ENCODE measurements at places on chromosomes 7 and 10.

- DNase-seq, result no peak
Observed at GRCh38 chr10:51815723-51816122, 116.3 kb upstream of the CSTF2T start.

- no peak for DNase-seq
Observed at GRCh38 chr7:6315746-6316145, 43.3 kb upstream of the CYTH3 start.

DNA sequence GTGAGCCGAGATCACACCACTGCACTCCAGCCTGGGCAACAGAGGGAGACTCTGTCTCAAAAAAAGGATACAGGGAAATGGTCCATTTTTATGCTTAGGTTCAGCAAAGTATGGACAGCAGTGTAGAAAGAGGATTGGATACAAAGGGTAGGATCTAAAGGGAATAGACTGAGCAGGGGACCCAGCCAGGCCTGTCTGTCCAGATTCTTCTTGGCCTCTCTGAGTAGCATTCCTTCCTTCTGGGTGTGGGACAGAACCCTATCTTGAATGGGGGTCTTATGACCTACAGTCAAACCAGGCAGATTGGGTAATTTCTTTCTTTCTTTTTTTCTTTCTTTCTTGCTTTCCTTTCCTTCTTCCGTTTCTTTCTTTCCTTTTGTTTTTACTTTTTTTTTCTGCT lies 25.6 kb downstream of the SH2B2 start:
- DNase-seq, result no peak

DNA sequence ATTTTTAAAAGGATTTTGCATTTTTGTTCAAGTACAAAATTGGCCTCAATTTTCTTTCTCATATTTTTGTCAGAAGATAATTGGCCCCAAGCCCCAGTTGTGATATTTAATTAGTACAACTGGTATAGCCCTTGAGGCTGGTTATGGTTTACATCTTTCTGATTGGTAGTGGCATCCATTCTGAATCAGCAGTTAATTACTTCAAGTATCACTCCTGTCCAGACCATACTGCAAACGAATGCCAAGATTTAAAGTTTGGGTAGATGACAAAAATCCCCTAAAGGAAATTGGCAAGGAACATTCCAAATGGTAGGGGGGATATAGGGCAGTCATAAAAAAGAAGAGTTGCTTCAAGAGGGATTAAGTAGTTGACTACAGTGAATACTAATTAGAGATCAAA lies 23.1 kb downstream of the MYPN start:
- no peak for DNase-seq

DNA sequence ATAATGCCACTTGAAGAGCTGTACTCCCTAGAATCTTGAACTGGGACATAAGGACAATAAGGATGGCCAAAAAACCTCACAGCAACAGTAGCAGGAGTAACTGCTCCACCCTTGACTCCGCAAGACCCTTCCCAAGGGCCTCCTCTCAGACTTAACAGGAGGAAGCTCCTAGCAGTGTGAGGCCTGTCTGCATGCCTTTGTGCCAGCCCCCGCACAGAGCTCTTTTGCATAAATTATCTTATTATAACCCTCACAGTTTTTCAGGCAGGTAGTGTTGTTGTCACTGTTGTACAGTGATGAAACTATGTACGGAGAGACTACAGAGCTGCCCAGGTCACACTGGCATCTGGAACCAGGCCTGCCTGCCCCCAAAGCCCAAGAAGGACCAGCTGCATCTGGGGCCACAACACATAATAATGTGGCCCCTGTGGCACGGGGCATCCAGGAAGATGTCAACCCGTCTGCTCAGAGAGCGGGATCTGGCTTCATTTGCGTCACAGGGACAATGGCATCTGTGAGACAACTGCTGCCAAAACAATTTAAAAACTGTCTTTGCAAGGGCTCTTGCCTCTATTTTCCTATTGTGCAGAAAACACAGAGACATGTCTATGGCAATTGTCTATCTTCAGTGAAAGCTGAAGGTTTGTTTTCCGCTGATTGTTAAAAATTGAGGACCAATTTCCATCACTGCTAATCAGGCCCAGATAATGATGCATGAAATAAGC lies 249.3 kb upstream of the GRB10 start:
- DNase-seq, result no peak

Data from NB4 (cell line).